ENCODE measurements at places on chromosomes 1 and 21.
A peak's percentile ranks its signal among the peaks of the same experiment; 100 is the strongest.

DNA sequence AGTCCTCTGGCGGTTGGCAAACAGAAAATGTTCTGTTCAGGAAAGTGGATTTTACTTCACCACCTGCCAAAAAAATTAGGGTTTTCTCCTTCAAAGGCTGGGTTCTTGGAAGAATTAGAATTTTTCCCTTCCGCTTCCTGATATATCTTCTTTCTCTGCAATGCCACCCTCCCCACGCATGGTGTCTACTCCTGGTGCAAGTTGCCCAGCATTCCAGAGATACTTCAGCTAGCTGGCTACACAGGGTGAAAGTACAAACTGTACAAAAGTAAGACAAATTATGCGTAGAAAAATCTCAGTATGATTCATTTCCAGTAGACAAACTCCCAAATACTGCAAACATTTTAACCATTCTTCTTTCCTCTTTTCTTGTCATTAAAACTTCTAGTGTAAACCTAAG is 430.1 kb upstream of the ESRRG start:
- DNase-seq = no peak

DNA sequence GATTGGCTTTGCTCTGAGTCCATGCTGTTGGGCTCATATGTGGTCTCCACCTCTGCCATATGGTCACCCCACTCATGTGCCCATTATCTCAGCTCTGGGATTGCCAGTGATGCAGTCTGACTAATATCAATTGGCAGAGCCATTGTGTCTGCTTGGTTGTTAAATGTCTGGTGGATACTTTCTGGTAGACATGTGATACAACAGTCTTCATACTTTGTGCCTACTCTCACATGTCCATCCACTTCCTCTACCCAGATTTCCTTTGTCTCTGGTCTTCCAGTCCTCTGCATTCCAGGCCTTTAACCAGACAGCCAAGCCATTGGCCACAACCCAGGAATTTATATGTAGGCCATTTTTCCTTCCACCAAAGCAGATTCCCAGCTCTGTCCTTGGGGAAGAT is 30.8 kb upstream of the DIPK1A start:
- DNase-seq = no peak

- peak; percentile 43 for DNase-seq
Measured at GRCh38 chr1:243848858-243849420, 1.1 kb downstream of the AKT3 start.

DNA sequence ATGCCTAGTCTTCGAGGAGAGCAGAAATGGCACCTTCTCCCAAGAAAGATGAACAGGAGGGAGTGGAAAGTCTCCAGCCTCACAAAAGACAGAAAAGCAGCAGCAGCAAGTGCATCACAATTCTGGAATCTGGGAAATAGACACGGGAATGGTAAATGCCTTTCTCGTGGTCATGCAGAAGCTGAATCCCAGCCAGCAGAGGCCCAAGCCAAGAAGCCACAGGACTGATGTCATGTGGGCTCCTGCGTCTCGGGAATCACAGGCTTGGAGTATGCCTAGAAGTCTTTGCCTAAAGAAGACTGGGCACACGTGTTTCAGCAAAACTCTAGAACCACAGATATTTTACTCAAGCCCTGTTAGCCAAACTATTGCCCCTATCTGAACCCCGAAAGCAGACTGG is 260.3 kb upstream of the PLD5 start:
- DNase-seq = no peak

- DNase-seq = no peak
Measured at GRCh38 chr1:180611016-180611930, 20.5 kb upstream of the XPR1 start.

GRCh38 chr1:152089014-152089674 is at the start of gene TCHHL1:
TSS of gene TCHHL1 (minus strand) at chr1:152089064. CDS start at chr1:152088143, 921 bp downstream.
- DNase-seq = no peak

DNA sequence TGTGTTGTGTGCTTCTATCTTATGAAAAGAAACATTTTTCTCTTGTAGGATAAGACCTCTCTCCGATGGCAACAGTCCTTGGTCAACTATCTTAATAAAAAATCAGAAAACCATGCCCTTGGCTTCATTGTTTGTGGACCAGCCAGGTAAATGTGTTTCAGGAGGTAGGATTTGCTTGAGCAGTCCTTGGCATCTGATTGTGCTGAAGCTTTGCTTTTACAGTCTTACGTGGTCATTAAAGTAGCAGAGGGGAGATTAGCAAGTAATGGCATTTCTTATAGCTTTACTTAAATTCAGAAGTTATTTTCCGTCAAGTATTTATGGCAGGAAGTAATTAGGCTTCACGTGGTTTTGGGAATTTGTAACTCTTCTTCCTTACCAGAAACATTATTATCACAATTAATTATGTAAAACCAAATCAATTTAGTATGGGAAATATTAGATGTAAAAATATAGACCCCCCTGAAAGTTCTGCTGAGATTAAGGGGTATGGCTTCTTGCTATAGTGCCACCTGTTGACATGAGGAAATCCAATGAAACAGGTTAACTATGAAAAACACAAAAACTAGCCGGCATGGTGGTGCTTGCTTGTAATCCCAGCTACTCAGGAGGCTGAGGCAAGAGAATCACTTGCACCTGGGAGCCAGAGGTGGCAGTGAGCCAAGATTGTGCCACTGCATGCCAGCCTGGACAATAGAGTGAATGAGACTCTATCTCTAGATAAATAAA is 49.0 kb downstream of the MAP3K21 start:
- no peak for DNase-seq

DNA sequence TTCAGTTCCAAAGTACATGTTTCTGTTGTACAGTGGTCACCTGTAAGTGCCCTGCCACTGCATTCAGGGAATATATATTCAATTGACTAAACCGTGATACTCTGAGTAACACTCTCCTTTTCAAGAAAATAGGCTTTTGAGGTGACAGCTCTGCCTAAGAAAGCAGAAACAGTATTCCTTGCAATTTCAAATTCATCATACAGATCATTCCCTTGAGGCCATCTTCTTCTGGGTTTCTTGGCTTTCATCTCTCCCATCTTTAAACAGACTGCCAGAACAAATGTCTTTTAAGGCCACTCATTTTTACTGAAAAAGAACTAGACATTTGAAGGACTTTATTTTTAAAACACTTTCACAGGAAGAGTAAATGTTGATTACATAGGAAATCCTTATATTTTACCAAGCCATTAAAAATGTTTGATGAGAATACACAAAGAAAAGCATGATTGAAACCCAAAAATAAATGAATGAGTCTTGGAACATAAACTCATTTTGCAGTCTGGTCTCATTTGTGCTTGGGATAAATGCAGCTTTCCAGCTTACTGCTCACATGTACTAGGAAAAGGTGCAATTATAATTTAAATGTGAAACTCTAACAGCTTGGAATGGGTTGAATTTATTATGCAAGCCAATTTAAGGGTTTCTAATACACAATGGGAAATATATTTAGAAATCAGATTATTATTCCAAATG is 34.7 kb downstream of the PLPPR5 start:
- DNase-seq = no peak
